ENCODE measurements at places on chromosomes 3 and 15.

GRCh38 chr3:106241593-106241992 is 372.8 kb upstream of the CBLB start:
- no peak for DNase-seq

- DNase-seq: no peak
Observed at GRCh38 chr3:56758539-56758981, 43.2 kb downstream of the ARHGEF3 start.

DNA sequence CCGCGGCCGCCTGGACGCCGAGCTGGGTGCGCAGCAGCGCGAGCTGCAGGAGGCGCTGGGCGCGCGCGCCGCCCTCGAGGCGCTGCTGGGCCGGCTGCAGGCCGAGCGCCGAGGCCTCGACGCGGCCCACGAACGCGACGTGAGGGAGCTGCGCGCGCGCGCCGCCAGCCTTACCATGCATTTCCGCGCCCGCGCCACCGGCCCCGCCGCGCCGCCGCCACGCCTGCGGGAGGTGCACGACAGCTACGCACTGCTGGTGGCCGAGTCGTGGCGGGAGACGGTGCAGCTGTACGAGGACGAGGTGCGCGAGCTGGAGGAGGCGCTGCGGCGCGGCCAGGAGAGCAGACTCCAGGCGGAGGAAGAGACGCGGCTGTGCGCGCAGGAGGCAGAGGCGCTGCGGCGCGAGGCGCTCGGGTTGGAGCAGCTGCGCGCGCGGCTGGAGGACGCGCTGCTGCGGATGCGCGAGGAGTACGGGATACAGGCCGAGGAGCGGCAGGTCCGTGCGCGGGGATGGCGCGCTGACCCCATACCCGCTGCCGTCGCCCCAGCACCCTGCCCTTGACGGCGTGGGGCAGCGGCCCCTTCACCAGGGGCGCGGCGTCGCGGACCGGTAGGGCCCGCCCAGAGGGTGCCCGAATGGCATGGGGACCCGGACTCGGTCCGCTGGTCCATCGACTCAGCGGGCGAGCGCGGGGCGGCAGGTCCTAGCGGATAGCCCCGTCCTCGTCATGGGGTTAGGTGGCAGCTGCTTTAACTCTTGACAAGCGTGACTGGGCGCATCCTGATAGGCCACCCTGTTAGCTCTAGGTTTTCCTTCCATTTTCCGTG is 848 bp downstream of the SYNM start:
- no peak for DNase-seq

DNA sequence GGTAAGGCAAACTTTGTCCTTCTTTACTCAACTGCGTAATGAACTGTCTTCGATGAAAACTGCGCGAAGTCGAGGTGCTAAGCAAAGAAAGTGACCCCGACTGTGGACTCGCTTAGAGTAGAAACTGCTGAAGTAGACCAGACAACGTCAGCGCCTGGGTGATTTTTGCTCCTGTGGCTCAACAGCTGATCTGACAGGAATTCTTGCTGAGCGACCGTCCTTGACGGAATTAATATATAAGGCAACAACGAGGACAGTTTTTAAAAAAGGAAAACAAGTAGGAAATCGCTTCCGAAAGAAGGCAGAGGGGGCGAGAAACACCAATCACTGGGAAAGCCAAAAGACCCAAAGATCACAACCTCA is 541 bp downstream of the RPS27L start:
- DNase-seq: no peak

Data from stimulated activated CD4-positive, alpha-beta T cell treated with anti-CD3 and anti-CD28 coated beads, Interleukin-1b, Interleukin-23, amount 100 ng/mL, for 1 hour (primary cell).